ENCODE measurements at places on chromosomes 11 and 22.

DNA sequence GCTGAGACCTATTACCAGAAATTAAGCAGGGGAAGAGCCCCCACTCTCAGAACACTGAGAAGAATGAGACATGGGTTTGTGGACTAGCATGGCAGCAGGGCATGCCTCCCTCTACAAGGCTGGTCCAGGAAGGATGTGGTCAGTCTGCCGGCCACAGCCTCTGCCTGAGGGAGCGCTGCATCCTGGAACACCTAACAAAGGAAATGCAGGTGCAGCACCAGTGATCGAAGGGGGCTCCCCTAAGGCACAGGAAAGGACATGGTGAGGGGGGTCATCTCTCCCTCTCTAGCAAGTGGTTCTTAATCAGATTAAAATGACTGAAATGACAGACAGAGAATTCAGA is 40.6 kb upstream of the ARL14EP start:
- DNase-seq = peak; percentile 78

DNA sequence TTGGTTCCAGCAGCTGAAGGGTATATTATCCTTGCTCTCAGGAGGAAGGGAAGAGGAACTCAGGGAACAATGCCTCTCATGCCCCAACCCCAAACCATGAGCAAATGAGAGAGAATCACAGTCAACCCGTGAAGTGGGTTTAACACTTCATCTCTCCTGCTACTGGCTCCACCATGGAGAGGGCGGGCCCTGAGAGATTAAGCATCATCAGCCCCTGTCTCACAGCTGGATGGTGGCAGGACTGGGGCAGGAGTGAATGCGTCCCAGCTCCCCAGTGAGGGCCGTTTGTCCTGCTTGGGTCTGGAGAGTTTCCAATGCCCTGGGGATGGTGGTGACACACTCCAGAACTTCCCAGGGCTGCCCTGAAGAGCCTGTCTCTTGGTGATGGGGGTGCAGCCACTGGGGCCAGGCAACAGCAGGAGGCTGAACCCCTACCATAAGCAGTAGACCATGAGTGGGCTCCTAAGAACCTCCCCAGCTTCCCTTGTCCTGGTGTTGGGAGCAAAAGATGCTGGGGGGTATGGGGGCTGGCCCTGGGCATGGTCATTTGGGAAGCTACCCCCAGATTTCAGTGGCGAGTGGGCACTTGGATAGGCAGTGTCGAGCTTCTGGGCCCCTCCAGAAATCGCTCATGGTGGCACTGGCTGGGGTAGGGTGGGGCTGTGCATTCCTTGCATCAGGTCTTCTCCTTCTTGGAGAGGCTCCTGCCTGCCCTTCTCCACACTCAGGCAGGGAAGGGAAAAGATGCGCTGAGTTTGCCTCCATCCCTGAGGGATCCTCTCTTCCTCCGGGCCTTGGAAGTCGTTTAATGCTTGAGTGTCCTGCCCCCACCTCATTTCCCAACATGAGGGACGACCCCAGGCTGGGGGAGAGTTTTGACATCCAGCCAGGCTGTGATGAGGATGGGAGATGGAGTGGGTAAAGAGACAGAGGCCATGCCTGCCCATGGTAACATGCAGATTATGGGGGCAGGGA is 157.5 kb downstream of the ST3GAL4 start:
- peak; percentile 67 for DNase-seq

DNA sequence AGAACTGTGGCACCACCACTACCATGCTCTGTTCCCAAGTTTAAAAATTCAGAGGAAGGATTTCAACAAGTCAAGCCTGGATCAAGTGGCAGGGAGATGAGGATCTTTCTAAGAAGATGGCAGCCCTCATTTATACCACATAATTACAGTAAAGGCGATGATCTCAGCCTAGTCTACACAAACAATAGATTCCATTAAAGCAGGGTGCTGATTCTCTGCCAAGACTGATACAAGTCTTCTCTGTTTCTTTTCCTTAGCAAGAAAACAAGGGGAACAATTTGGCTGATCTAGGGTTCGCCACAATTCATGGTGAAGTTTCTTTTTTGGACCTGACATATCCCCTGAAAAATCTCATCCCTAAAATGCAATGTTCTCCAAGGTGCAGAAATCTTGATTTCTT is 73.9 kb downstream of the PPFIBP2 start:
- DNase-seq = no peak

- no peak for DNase-seq
These were observed 229.8 kb downstream of the BLID start for GRCh38 chr11:121886005-121886734.

GRCh38 chr11:61756452-61757212 is 4.2 kb downstream of the MYRF start:
- DNase-seq = no peak

DNA sequence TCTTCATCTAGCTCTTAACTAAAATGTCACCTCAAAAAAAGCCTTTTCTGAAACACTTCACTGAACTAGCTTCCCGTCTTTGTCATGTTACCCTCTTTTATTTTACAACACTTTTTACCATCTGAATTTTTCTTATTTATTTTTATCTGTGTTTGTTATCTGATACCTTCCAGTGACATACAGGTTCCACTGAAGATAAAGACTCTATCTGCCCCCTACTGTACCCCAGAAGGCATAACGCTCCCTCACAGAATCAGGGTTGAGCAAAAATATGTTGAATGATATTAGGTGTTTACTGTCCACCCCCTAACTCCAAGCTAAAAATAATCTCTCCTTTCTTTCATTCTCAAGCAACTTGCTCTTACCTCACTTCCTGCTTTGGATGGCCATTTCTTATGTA is 654.2 kb downstream of the NELL1 start:
- no peak for DNase-seq

DNA sequence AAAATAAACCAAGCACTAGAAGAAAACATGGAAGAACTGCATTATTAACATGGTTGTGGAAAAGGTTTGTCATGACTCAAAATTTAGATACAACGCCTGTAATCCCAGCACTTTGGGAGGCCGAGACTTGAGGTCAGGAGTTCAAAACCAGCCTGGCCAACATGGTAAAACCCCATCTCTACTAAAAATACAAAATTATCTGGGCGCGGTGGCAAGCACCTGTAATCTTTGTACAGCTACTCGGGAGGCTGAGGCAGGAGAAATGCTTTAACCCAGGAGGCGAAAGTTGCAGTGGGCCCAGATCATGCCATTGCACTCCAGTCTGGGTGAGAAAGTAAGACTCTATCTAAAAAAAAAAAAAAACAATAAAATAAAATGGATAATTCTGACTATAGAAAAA is 23.7 kb downstream of the GNB1L start:
- no peak for DNase-seq

- no peak for DNase-seq
These were observed 301.4 kb upstream of the PDGFD start for GRCh38 chr11:104465321-104465720.

DNA sequence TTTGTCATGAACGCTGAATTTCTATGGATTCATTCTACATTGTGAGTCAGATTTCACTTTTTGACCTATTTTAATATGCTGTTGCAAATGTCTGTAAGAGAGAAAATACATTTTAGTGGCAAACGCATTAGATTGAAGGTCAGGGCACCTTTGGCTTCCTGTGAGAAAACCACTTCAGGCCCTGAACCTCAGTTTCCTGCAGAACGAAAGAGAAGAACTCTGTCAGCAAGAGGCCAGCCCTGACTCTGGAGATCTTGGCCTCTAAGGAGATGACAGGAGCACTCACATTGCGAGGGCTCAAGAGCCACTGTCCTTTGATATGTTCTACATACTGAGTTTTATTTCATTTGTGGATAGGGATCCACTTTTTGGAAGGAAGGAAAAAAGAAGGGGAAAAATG is 83.6 kb downstream of the KCNJ1 start:
- DNase-seq = no peak

DNA sequence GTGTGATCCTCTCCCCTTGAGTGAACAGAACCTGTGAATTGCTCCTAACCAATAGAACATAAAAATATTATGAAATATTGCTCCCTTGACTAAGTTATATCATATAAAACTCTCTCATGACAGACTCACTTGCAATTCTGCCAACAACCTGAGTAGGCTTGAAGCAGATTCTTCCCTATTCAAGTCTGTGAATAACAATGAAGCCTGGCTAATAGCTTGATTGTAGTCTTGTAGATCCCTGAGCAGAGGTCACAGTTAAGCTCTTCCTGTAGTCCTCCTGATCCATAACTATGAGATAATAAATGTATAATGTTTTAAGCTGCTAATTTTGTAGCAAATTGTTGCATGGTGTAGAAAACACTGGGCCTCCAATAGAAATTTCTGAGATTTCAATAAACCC is 540.1 kb upstream of the TENM4 start:
- no peak for DNase-seq

GRCh38 chr11:132050577-132051165 is 680.3 kb downstream of the NTM start:
- no peak for DNase-seq

DNA sequence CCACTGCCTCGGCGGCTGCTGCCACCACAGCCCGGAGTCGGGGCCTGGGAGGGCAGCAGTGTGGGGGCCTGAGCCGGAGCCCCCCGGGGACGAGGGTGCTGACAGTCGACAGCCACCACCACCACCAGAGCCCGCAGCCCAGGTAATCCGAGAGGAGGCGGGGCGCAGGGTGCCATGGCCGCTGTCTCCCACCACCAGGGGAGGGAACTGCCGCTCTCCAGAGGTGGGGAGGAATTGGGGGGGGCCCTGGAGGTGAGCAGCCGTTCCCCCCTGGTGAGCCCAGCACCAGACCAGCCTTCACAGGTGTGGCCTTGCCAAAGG is 12.6 kb downstream of the TRIOBP start:
- no peak for DNase-seq

- no peak for DNase-seq
These were observed 101.7 kb downstream of the METTL15 start for GRCh38 chr11:28209906-28210305.

- no peak for DNase-seq
These were observed 8.5 kb downstream of the ABCC8 start for GRCh38 chr11:17468122-17468521.

GRCh38 chr11:72079819-72080325 is 470 bp downstream of the NUMA1 start:
- DNase-seq = no peak

GRCh38 chr11:118980191-118980881 is 8.8 kb downstream of the FOXR1 start:
- no peak for DNase-seq

- DNase-seq = peak; percentile 43
These were observed 154.4 kb downstream of the FEZ1 start for GRCh38 chr11:125341676-125342075.

DNA sequence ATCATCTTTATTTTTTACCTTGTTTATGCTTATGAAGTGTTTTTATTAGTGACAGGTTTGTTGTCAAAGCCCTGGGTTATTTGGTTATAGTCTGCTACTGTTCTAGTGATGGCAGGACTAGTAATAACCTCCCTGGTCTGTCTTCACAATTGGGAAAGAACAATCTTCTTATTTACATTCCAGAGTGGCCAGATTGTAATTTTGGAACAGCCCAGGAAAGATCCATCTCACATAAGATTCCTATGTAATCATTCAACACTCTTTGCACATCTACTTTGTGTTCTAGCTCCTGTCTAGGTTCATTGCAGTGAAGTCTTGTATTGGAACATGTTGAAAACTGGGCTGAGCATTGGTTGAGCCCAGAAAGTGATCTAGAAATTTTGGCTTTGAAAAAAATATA is 63.8 kb downstream of the CYB5R2 start:
- no peak for DNase-seq

GRCh38 chr11:126772267-126772666 is 228.3 kb downstream of the KIRREL3 start:
- DNase-seq = no peak
